HTR-8/SVneo (cell line): ENCODE measurements at places on chromosomes 16 and 17.

DNA sequence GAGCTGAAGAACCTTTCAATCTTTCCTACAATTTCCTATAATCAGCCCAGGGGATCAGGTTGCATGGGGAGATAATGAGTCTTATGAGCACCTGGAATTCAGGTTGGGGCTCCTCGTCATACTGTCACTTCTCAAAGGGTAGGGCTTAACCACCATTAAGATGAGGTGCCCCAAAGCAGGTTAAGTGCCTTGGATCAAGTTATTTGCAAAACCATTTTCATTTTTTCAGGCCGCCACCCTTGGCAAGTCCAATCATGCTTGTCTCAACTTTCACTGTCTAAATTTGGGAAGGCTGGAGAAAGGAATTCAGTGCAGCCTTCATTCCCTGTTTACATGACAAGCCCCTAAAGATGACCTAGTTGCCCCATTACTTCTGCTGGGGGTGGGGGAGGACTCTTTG, 44.9 kb upstream of the TANGO6 start:
- DNase-seq = no peak

GRCh38 chr16:57447186-57447962, at the start of the genes CIAPIN1 and COQ9:
Gene CIAPIN1 (minus strand): TSS chr16:57447385. CDS start chr16:57440928, 6,457 bp downstream.
Gene COQ9 (plus strand): TSS chr16:57447479. CDS start chr16:57447506, 27 bp downstream.
- DNase-seq = peak; percentile 94

DNA sequence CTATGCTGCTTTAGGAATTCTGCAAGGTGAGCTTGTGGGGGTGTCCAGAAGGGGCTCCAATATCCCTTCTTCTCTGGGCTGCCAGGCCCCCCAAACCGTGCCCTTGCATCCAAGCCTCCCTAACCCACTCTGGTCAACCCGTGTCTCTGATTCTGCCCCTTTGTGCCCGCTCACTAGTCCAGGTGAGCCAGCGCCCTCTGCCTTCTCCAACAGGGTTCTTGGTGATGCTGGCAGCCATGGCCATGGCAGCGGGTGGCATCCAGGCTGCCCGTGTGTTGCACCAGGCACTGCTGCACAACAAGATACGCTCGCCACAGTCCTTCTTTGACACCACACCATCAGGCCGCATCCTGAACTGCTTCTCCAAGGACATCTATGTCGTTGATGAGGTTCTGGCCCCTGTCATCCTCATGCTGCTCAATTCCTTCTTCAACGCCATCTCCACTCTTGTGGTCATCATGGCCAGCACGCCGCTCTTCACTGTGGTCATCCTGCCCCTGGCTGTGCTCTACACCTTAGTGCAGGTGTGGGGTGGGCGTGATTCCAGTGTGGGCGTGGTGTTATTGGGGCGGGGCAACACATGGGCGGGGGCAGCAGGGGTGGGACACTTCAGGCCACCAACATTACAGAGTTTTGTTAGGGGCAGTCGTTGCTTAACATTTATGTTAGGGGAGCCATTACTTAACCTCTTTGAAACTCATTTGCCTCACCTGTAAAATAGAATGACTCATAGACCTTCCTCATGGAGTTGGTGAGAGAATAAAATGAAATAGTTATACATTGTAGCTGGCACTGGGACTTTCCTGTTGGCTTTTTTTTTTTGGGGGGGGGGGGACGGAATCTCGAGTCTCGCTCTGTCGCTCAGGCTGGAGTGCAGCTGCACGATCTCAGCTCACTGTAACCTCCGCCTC, 31.4 kb downstream of the ANKRD40 start:
- DNase-seq = no peak

- peak; percentile 46 for DNase-seq
Measured at GRCh38 chr17:33779234-33779591, 475.9 kb upstream of the CCL2 start.

DNA sequence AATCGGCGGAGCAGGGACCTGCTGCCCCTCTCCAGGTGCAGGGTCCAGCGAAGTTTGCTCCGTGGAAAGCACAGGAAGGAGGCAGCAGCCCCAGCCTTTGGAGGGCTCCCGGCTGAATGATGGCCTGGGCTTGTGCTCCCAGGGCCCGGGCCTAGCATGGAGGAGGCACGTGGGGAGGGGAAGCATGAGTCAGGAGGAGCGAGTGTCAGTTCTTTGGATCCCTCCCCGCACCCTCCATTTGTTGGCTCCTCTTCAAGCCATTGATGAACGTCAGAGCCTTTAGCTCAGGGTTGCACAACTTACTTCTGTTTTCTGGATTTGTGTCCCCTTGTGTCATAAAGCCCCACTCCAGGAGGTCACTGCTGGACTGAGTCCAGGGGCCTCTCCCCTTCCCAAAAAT, 25.8 kb downstream of the TTYH2 start:
- no peak for DNase-seq

DNA sequence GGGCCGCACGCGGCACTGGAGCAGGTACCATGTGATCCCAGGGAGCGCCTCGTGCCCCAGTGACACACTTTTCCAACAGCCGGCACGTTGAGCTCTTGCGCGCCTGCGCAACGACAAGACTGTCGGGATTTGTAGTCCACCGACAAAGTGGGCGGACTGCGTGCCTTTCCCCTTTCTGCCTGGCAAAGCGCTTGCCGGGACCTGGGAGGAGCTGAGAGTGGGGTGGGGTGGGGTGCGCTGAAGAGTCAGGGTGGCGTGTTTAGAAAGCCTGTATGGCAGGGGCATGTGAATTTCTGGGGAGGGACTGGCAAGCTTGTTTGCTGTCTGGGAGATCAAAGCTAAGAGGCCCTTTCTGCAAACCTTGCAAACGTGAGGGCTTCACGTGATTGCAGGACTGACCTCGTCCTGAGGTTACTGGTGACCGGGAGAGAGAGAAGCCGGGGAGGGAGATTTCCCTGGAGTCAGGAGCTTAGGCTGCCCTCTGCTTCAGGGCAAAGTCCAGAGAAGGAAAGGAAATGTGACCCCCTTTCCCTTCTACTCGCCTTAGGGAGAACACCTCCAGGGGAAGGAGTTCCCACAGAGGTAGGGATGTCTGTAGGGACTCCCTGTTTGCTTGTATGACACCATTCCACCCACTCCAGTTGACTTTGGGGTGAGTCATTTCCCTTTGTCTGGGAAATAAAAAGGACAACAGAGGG, 429 bp upstream of the NR1D1 start:
- peak; percentile 99 for DNase-seq

GRCh38 chr17:56870081-56870651, 36.2 kb downstream of the DGKE start:
- DNase-seq = no peak

DNA sequence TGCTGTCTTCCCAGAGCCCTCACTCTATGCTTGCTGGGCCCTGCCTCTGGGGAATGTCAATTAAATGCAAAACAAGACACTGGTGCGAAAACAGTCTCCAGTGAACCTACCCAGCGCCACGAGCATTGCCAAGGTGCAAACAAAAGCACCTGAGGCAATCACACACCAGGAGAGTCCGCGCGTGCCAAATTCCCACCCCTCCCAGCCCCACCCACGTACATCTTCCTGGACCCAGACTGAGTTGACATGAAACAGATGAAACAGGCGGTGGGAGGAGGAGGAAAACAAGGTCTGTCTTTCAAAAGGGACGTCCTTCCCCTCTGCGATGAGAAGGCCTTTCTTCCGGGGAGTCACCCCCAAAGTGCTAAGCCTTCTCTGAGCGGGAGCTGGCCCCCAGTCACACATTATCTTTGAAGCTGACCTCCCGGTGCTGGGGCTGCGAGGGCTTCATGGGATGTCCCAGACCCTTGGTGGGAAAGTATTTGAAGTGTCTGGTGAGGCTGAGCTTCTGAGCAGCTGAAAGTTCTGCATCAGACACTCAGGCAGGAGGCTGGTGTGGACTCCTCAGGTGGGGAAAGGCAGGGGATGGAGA, 200.4 kb downstream of the AXIN2 start:
- DNase-seq = no peak

DNA sequence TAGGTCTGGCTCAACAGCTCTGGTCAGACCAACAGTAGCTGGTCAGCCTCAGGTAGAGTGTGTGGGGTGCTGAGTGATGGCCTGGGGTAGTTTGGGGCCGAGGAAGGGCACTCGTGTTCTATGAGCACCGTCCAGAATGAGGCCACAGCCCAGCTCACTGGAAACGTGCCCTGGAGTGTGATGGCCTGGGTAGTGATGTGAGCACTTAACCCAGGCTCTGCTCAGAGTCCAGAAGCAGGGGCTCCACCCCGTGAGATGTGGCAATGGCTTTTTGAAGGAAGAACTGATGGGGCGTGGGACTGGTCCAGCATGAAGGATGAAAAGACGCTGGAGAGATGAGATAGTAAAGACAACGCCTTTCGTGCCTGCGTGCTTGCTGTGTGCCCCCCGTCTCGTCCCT, 35.3 kb downstream of the NTN1 start:
- no peak for DNase-seq

DNA sequence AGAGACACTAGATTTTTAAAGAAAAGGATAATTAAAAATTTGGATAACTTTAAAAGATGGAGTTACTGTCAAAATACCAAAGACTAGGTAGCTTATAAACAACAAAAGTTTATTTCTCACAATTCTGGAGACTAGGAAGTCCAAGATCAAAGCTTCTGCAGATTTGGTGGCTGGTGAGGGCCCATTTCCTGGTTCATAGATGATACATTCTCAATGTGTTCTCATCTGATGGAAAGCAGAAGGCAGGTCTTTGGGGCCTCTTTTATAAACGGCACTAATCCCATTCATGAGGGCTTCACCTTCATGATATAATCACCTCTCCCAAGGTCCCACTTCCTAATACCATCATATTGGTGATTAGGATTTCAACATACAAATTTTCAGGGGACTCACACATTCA, 33.7 kb downstream of the NLK start:
- no peak for DNase-seq

DNA sequence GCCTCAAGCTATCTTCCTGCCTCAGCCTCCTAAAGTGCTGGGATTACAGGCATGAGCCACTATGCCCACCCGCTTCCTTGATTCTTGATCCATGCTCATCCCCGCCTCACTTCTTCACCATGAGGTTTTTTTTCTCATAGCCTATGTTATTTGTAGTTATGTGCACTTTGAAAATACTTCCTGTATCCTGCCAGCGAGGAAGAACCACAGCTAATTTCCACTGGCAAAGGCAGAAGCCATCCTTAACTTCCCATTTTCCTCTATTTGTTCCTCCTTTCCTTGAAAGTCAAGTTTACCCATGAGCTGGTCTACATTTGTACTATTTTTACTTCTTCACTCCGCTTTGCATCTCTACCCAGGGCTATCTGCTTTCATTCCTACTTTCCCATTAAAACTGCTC, 189.7 kb upstream of the ZFHX3 start:
- DNase-seq = no peak

DNA sequence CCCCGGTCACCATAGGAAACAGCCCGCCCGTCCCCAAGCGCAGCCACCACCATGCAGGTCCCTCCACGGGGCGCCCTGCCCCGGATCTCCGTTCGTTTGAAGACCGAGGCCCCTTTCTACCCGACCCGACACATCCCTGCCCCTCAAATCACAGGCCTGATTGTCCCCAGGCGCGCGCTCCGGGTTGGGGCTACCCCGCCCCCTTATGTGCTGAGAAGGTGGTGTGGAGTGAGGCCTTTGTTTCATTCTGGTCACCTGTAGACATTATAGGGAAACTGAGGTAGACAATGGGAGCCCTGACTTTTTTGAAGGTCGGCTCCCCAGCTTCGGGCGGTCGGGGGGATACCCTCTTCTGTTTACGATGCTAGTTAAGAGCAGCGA, 763 bp upstream of the ACTG1 start:
- DNase-seq = no peak

DNA sequence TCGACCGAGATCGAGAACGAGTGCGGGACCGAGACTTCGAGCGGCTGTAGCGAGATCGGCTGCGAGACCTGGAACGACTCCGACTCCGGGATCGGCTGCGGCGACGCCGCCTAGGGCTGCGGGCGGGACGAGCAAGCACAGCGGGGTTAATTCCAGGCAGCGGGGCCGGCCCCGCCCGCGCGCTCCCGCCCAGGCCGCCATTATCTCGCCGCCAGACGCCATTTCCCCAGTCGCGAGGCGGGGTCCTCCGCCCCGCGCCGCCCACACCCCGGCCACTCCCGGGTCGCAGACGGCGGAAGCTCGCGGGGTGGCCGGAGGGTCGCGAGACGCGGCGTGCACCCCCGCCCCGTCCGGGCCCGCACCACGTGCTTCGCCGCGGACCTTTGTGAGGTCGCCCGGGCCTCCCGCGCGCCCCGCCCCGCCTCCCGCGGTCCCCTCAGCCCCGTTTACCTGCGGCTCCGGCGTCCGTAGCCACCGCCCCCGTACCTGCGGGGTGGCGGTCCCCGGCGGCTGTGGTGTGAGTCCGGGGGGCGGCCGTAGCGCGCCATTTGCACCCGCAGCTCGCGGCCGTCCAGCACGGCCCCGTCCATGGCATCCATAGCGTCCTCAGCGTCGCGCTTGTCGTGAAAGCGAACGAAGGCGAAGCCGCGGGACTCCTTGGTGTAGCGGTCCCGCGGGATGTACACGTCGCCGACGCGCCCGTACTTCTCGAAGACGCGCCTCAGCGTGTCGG, 616 bp downstream of the SRSF2 start:
- no peak for DNase-seq

DNA sequence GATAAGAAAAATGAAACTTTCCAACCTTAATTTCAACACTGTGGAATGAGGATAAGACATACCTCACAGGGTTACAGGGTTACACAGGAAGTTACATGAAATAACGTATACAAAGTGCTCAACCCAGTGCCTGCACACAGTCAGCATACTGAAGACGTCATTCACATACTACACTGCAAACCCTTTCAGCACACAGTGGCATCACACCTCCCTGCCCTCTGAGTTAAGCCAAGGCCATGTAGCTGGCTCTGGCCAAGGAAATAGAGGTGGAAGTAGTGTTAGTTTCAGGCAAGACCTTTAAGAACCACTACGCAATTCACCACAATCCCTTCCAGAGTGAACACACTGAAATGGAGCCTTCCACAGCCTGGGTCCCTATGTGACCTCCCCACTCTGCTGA, 46.6 kb upstream of the GSG1L start:
- no peak for DNase-seq

DNA sequence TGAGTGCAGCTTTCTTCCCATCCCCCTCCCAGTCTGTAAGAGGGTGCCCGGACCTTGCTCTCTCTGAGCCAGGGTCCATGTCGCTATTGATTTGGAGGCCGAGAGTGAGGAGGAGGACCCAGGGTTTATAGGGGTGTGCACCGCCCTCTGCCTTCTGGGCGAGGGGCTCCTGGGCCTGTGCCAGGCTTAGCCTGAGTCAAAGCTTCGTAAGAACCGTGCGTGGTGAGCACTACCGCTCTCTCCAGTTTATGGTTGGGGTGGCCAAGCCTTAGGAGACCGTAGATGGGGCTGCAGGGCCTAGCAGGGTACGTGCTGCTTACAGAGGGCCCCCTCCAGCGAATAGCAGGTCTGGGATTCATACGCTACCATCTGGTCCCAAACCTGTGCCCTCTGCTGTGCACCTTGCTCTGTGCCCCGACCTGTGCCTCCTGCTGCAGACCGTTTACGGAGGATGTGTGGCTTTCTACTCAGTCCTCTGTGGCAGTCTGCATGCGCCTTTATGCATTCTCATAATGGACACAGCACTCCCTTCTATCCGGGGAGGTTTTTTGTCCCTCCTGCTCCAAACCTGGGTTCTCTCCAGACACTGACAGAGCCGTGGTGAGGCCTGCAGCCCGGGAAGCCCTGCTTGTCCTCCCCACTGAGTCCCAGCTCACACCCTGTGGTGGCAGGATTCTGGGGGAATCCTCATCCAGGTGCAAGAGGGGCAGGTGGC, 54.7 kb downstream of the PGS1 start:
- no peak for DNase-seq

GRCh38 chr16:4830408-4830807, 16.7 kb downstream of the GLYR1 start:
- DNase-seq = no peak

GRCh38 chr16:55401046-55401445, 77.0 kb downstream of the IRX6 start:
- no peak for DNase-seq
